ENCODE measurements at places on chromosomes 12 and 14. TPM values are rescaled to one million over a fixed set of nuclear protein-coding genes. Genes with fewer than 3 reads are reported as not detected.

DNA sequence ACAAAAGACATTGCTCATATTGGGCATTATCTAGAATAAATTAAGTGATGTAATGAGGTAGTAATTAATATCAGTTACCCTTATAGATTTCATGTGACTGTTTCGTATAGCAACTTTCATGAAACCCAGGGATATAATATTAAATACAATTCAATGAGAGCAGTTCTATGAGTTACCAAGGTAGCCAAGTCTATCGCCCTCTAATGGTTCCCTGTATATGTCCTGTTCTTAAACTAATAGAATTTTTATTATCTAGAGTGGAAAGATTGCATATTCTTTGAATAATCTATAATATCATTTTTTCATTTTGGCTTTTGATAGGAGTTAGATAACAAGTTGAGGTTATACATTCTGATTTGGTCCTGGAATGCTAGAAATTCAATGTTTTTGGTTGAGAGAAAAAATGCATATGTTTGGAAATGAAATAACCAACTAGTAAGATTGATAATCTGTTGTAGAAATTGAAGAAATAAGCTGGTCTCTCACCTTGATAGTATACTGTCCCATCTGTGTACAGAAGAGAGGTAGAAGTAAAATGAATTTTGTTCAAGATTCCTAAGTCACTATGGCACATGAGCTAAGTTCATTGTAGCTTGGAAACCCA, 59.7 kb downstream of the SCFD1 start:
- no peak for DNase-seq

GRCh38 chr12:4356041-4356327, 23.5 kb downstream of the FGF23 start:
- DNase-seq = no peak

DNA sequence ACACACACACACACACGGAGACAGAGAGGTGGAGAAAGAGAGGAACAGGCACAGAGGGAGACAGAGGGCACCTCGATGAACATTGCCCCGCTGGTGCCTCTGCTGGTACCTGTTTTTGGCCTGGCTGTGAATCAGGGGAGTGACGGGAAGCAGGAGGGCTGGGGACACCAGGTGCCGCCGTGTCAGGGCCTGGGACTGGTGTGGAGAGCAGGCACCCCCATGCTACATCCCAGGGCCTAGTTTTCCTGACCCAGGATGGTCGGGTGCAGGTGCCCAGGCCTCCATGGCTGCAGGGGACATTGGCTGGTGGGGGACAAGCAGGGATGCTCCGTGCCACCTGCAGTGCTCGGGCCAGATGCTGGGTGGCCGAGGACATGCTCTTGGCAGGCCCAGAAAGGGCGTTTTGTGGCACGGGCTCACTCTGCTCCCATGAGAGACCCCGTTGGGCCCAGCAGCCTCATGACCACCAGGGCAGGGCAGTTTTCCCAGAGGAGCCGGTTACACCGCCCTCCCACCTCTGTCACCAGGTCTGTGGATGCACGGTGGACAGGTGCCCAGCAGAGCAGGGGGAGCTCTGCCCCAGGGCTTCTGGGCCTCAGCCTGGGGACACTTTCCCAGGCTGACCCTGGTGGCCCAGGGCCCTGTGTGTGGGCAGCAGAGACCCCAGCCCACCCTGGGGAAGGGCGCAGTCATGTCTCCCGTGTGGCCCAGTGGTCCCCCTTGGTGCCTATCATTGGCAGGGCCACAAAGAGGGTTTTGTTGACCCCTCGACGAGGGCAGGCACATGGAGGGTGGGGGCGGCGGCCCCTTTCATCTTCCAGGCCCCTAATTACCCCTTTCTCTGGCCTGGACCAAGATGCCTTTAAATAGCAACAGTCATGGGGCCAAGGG, 207.5 kb upstream of the RTL1 start:
- DNase-seq = peak; percentile 45

- no peak for DNase-seq
These were observed 169.4 kb downstream of the FOXN3 start for GRCh38 chr14:89247457-89248122.

GRCh38 chr14:103854822-103855733, 7.7 kb upstream of the PPP1R13B start:
- DNase-seq = no peak

- no peak for DNase-seq
These were observed 51.4 kb downstream of the RFX4 start for GRCh38 chr12:106634206-106634605.

- no peak for DNase-seq
These were observed 41.3 kb upstream of the SLCO1C1 start for GRCh38 chr12:20653871-20654270.

GRCh38 chr12:19402211-19402610, 37.1 kb upstream of the AEBP2 start:
- no peak for DNase-seq

DNA sequence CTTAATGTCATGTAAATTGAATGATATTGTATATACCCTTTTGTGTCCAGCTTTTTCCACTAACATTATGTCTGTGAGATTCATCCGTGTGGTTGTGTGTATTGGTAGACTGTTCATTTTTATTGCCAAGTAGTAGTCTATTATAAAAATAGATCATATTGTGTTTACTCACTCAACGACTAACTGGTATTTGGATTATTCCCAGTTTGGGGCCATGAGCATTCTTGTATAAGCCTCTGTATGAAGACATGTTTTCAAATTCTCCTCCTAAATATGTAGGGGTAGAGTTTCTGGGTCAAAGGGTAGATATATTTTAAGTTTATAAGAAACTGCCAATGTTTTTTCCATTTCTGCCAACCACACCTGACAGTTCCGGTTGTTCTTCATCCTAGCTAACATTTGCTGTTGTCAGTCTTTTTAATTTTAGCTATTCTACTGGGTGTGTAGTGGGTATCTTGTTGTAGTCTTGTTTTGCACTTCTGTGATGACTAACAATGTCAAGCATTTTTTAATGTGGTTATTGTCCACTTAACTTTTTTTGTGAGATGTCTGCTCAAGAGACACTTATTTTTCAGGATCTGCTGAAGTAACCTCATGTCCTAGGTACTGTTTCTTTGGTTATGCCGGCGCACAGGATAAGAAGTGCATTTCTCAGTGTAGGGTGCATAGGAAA, 93.2 kb downstream of the DACT1 start:
- DNase-seq = no peak

DNA sequence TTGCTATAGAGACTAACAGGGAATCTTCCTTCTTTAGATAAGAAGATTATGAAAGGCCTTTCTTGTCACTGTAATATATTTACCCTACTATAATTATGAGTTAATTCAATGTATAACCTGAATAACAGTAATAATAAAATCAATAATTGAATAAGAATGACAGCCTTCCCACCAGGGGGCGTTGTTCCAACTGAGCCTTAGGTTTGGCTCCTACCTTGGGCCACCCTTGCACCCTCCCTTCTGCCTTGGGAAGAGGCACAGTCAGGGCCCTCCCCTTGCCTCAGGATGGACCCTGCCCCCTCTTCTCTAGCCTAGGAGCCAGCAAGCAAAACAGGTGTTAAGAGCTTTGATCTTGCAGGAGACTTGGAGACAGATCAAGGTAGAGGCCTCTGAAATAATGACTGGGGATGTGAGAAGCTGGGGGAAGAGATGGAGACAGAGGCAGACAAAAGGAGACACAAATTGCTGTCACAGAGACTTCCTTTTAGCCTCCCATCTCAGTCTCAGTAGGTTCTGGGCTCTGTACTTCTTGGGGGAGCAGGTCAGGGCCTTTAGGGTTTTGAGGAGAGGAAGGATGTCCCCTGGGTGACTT, 40.1 kb upstream of the CISTR start:
- no peak for DNase-seq

DNA sequence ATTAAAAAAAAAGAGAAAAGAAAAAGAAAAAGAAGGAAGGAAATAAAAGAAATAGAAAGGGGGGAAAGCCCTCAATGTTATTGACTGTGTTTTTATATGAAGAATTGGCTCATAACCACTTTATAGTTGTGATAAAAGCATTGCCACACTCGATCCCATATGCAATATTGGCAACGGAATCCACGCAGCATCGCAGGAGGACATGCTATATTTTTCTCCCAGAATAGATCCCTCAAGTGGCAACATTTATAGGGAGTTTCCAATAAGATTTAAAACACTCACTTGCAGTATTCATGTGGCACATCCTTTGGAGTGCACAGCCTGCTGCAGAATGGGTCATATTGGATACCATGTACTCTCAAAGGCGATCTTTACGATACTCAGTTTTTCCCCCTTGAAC, 223.3 kb downstream of the EGLN3 start:
- no peak for DNase-seq

GRCh38 chr12:126719912-126720705, 1546.9 kb upstream of the TMEM132C start:
- DNase-seq = no peak

- no peak for DNase-seq
These were observed 377.7 kb downstream of the GLT1D1 start for GRCh38 chr12:129230995-129231394.

DNA sequence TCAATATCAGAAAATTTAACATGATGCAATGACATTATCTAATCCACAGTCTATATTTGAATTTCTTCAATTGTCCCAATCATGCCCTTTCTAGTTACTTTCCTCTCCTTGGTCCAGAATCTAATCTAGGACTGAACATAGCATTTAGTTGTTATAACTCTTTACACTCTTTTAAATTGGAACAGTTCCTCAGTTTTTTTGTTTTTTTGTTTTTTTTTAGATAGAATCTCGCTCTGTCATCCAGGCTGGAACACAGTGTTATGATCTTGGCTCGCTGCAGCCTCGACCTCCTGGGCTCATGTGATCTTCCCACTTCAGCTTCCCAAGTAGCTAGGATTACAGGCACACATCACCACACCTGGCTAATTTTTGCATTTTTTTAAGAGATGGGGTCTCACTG, 63.1 kb downstream of the RERG start:
- DNase-seq = no peak

GRCh38 chr14:85531141-85531586, 1.2 kb downstream of the FLRT2 start:
- peak; percentile 66 for DNase-seq

DNA sequence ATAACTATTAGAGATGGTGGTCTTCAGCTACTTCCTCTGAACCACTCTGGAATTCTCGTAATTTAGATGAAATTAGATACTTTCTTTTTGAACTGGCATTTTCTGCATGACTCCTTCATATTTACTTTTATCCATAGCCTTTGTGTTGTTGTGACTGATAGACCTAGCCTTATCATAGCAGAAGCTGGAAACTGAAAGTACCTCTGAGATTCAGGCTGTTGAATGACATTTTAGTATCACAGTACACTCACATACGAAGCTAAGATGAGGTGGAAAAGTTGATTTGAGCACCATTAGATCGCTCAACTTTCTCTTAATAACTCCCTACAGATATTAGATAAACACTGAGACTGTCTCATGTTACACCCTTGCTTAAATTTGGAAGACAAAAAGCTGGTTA, 525.1 kb upstream of the FBXO33 start:
- no peak for DNase-seq

DNA sequence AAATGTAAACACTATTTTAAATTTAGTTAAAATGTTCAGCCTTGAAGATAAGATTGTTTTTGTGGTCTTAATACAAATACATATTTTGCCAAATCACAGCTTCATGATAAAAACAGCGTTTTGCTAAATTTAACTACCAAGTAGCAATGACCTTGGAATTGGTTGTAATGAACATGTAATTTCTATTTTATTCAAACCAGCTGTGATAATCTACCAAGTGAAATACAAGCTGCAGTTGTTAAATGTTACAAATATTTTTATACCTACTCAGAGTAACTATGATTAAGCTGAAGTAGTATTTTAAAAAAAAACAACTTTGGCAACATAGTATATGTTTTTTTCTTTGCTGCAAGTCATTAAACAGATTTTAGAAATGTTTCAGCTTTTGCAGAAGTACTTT, 96.2 kb downstream of the CPSF2 start:
- DNase-seq = no peak

DNA sequence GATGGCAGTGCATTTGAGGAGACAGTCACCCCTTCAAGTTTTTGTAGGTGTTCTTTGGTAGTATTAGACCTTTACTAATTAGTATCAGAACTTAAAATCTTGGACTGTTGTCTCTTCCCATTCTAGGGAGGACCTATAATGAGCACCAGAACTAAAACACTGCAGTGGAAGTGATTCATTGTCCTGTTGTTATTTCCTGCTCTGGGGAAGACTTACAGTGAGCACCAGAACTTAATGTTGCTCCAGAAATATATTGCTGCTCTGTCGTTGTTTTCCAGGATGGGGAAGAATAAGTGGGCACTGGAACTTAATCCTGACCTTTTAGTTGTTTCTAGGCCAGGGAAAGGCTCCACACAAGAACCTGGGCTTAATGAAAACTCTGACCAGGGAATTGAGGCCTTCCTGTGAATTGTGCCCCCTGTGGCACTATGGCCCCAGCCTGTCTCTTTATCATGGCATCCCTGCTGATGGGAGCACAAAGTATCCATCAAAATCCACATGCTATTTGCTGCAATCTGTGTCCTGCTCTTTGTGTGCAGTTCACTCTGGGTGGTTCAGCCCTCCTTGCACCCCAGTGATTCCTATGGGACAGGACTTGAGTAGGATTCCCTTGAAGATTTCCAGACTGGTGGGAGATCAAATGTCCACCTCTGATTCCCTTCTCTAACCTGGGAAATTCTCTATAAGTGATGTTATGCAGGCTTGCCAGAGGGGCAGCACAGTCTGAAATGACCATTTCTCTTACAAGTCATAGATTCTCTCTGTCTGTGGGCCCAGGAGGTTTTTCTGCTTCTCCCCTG, 175.8 kb downstream of the PAWR start:
- no peak for DNase-seq

- DNase-seq = no peak
These were observed 231.7 kb downstream of the NRXN3 start for GRCh38 chr14:78401866-78402265.

GRCh38 chr12:33427071-33427470, 12.5 kb downstream of the SYT10 start:
- no peak for DNase-seq

Gene TAS2R13
- total RNA-seq = 1.1 TPM

Gene PMCH
- total RNA-seq = not detected

Gene RNASE1
- total RNA-seq = 148 TPM

Gene RAD9B
- total RNA-seq = 0.66 TPM

Gene ZNF10
- 14.2 TPM for total RNA-seq

Gene NUDT4
- 45.7 TPM for total RNA-seq

Gene SAMD15
- 0.27 TPM for total RNA-seq

Gene PPP1R1A
- total RNA-seq = 17.5 TPM

Gene TGM1
- 1.1 TPM for total RNA-seq

Gene ACSS3
- total RNA-seq = 15.0 TPM

Gene AQP2
- not detected for total RNA-seq

Gene RIN3
- 12.7 TPM for total RNA-seq

Gene KCNH5
- 0.16 TPM for total RNA-seq
